Breast epithelium (tissue), 4 donors: ENCODE measurements at places on chromosomes 2 and 18.

DNA sequence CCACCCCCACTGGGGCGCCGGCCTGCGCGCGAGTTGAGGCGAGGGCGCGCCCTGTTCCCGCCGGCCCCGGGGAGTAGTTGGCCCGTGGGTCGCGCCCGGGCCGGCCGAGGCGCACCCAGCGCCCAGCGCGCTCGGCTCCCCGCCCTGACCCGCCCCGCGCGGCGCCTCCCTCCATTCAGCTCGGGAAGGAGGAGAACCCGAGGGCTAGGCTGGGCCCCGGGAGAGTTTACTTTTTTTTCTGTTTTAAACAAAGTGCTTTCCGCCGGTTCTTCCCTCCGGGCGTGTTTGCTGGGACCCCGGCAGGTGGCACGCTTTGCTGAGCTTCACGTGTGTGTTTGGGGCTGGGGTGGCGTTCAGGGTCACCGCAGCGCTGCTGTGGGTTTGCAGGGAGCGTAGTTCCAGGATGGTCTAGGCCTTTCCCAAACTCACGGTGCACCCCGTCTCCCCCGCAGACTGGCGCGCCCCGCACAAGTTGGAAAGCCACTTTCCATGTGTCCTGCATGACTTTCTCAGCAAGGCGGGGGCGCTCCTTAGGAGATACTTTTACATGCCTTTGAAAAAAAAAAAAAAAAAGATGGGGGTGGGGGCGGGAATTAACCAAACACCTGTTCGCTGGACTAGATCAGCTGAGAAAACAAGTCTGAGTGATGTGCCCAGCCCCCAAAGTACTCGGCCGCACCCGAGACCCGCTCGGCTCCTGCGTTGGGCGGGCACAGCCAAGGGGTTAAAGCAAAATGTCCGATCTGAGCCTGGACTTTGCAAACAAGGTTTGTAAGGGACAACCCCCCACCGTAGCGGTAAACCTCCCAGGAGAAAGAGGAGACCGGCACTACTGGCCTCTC lies 825 bp downstream of the ITGA6 start:
- peak overlapping the region; percentile 89 for H3K27ac ChIP-seq
- DNase-seq: no peak
- peak overlapping the region; percentile 62 for H3K4me3 ChIP-seq

- no peak for DNase-seq
- H3K27ac ChIP-seq: no peak overlapping the region
- H3K4me3 ChIP-seq: no peak overlapping the region
- H3K27me3 ChIP-seq: no peaks in the 10 kb centered on the region
- no peaks in the 10 kb centered on the region for H3K36me3 ChIP-seq
Observed at GRCh38 chr2:58664523-58665151, 423.5 kb upstream of the FANCL start.

DNA sequence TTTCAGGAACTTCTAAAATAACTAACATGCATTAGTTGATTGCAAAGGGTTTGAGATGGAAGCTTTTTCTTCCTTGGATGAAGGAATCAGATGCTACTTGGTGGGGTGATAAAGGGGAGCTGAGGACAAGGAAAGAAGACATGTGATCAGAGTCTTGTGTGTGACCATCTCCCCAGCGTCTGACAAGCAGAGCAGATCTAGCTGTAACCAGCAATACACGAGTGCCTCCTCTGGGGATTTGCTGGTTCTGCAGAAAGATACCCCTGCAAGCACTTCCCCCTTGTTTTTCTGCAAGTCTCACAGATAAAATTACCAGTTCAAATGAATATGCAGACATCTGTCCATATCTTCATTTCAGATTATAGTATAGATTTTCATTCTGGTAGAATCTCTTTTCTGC lies 2.7 kb downstream of the CDH7 start:
- H3K4me3 ChIP-seq: no peak overlapping the region
- H3K36me3 ChIP-seq: no peaks in the 10 kb centered on the region
- peaks cover 24% of the 10 kb centered on the region for H3K27me3 ChIP-seq
- H3K27ac ChIP-seq: no peak overlapping the region
- no peak for DNase-seq
- no peaks in the 10 kb centered on the region for H3K4me1 ChIP-seq

DNA sequence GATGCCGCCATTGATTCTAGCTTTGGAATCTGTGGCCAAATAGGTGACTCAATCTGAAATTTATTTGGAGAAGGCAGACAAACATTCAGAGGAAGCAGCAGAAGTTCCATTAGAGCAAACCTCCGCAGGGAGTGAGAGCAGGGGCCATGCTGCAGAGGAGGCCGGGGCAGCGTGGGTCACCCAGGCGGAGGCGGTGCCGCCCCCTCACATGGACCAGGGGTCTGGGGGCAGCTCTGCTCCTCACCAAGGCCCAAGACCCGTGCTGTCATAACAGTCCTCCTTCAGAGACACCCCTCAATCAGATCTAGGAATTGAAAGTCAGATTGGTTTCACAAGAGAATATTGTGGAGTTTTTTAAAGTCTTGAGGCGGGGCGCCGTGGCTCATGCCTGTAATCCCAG lies 92.4 kb downstream of the GBX2 start:
- DNase-seq: no peak
- H3K4me1 ChIP-seq: no peaks in the 10 kb centered on the region
- no peaks in the 10 kb centered on the region for H3K27me3 ChIP-seq
- H3K27ac ChIP-seq: no peak overlapping the region

DNA sequence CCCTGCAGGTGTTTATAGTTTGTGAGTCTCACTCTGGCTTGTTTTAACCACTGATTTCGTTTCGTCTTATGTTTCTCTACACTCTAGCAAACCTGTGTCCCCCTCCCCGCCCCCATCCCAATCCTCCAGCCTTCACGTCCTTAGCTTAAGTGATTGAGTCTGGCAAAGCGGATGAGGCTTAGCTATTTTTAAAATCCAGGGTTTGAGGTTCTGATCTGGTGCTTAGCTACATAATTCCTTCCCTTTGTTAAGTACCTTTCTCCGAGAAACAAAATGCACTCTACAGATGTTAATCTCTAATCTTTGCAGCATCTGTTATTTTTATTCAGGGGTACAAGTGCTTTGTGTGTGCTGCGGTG lies 7.8 kb downstream of the AGAP1 start:
- no peaks in the 10 kb centered on the region for H3K27me3 ChIP-seq
- no peak overlapping the region for H3K27ac ChIP-seq
